ENCODE measurements at places on chromosomes 5 and 9.

DNA sequence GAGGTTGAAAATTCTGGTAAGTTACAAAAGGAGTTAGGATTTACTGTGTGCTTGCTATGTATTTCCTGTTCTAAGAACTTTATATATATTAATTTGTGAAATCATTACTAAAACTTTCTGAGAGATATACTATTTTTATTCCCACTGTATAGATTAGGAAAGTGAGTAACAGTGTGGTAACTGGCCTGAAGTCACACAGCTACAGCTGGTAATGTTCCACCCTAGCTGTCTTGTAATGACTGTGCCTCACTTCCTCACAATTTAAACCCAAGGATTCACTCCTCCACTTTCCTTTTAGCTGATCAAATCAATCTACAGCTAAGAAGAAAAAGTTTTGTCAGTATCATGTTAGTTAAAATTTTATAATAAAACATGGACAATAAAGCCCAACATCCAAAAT lies 278.8 kb downstream of the GAS1 start:
- no peak for DNase-seq

DNA sequence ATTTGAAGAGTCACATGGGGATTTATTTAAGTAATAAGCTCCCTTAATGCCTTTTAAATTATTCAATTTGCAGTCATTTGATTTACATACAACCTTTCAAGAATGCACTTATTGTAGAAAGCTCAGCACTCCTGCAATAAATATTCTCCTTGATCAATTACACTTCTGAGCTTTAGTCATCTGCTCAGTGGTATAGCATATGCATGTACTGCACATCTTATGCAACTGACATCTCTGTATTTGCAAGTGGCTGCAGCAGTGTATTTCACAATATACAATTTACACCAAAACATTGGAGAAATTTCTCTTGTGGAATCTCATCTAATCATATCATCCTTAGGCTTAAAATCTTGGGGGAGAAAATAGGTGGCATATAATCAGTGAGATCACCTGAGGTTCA lies 325.7 kb downstream of the SLF1 start:
- no peak for DNase-seq

DNA sequence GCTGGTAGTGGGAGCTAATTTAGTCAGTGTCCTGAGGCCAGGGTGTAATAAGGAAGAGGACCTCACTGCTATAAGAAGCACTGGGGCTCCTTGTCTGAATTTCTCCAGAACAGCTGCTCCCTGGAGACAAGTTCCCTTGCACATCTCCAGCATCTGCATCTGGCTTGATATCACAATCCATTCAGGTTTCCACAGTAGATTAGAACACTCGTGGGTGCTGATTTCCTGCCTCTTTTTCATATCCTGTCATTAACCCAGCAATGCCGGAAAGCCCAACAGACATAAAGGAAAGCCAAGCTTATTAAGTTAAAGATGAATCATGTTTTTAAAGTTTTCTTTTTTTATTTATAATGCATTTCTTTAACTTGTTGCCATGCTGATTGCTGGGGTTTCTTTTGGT lies 232.3 kb upstream of the WWC1 start:
- no peak for DNase-seq

- DNase-seq, result no peak
These were observed 15.1 kb upstream of the ZCCHC7 start for GRCh38 chr9:37105234-37105633.

GRCh38 chr9:99023831-99024230 lies 80.1 kb downstream of the COL15A1 start:
- DNase-seq, result no peak

GRCh38 chr9:6944896-6945295 lies 187.1 kb downstream of the KDM4C start:
- no peak for DNase-seq

DNA sequence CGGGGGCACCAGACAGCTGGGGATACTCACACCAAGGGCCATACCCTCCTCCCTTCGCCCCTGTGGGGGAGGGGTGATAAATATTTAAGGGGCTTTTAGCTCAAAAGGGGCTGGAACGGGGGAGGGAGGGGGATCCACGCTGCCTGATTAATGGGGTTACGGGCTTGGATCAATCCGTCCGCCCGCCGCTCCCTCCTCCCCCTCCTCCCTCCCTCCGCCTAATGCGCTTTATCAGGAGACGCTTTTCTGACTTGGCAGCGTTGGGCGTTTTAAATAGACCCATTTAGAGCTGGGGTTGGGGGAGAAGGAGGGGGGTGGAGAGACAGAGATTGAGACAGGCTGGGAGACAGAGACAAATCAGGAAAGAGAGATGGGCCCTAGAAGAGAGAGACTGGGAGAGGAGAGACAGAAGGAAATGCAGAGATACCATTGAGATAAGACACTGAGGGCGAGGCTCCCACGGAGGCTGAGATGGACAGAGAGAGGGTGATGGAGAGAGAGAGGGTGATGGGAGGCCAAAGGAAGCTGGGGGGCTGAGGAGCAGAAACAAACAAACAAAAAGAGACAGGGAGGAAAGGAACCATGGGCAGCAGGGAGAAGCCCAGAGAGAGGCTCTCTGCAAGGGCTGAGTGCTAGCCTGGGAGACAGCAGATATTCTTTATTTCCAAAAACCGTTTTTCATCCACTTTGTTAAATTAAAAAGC lies 10.3 kb downstream of the CNTFR start:
- no peak for DNase-seq

- DNase-seq, result no peak
These were observed 7.3 kb downstream of the C1QTNF3 start for GRCh38 chr5:34035756-34036155.
